Mucosa of descending colon (tissue), 3 donors: ENCODE measurements at places on chromosomes 2 and 18. TPM values are rescaled to one million over a fixed set of nuclear protein-coding genes. Genes with fewer than 3 reads are reported as not detected.

Gene GEN1
- 12.9 TPM for total RNA-seq

Gene PJVK
- total RNA-seq: 3.3 TPM

Gene AMER3
- total RNA-seq: 0.55 TPM

Gene ANKRD62
- not detected for total RNA-seq

Gene DCC
- total RNA-seq: 0.34 TPM

Gene TMEFF2
- 0.31 TPM for total RNA-seq
